ENCODE measurements at places on chromosomes 6 and 20.
A peak's percentile ranks its signal among the peaks of the same experiment; 100 is the strongest.

DNA sequence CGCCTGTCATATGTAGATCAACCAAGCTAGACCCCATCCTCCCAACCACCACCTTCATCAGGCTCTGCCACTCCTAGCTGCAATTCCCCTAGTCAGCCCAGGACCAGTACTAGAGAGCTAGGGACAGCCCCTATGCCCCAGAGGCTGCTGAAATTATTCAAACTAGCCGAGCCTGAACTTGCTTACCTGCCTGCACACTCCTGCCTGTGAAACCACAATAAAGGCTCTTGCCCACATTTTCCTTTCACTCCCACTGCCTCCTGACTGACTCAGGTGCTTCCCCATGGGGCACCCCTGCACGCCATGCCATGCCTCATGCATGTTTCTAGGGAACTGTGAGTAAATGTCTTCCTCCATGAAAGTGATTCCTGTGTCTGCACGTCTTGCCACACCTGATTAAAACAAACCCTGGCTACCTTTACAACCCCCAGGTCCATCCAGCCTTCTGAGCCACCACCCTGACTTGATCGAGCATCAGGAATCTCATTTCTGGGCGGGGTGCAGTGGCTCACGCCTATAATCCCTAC, 66.5 kb upstream of the IER3 start:
- DNase-seq, result peak; percentile 48

GRCh38 chr6:23301556-23301955, 732.2 kb downstream of the HDGFL1 start:
- no peak for DNase-seq

DNA sequence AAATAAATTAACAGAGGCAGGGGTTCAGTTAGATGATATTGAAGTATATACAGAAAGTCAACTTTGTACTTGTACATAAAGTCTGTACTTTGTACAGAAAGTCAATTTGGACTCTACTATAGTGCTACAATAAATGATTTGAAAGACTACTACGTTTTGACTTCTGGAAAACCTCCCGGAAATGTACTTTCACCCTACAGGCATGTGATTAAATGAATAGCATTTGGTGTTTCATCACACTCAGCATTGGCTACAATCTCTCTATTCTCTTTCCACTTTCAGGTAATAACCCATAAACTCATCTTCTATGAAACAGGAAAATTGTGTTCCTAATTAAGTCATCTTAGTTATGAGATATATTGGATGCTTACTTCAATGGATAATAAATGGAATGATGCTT, 25.6 kb upstream of the MC3R start:
- no peak for DNase-seq

DNA sequence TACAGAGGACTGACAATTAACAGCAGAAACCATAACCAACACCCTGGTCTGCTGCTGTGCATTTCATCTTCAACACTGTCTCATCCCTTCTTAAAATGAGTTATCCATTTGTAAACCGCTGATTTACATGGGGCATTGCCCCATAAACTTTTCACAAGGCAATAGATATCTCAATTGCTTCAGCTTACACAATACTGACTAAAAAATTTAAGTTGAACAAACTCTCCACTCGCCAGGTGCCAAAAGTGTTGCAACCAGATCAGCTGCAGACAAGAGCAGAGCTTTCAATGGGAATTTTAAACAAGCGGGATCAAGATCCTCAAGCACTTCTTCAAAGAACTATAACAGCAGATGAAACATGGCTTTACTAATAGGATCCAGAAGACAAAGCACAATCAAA, 183.0 kb downstream of the TASP1 start:
- no peak for DNase-seq

All from activated naive CD4-positive, alpha-beta T cell (primary cell).